ENCODE measurements at places on chromosomes 2 and 18.

DNA sequence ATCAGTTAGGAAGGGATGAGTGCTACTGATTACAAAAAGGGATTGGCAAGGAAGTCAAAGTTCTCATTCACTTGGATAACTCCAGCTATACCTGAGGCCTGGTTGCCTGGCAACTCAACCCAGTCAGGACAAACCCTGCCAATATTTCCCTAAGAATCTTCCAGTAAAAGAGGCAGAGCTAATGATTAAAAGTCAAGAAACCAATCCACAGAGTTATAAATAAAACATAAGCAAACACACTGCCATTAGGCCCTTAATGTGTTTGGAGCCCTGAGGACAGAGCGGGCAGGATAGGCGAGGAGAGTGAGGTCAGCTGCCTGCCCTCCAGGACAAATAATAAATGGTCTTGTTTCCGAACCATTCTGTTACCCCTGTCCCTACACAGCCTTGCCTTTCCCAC, 215.6 kb upstream of the NABP1 start:
- no peak for DNase-seq

DNA sequence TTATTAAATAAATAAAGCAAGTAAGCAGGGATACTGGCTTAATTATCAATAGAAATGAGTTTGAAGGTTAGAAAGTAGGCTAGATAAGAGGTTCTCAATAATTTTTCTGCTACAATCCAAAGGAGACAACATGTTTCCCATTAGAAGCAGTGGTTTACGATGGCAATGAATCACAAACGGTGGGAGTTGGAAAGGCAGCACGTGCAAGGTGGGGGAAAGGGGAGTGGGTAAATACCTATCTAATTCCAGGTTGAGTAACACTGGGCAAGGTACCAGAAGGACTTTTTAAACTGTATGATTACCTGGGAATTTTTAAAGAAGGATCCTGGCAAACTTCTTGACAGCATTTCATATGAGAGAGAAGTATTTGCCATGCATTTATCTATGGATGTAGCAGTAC, 289.9 kb downstream of the NBAS start:
- DNase-seq, result no peak

DNA sequence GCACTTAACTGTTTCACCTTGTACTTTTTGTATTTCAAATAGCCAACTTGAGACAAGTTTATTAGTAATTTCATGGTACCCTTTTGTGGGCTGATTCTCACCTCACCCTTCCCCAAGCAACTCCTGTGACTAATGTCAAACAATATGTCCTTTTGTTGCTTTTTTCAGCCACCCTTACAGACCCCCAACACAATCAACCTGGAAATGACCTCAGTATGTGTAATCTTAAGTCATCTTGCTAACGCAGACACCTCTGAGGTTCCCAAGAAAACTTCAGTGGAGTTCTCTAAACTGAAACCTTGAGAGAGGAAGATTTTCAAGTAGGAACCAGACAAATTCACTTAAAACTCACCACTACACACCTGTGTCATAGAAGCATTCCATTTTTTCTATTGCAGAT, 69.5 kb downstream of the KYNU start:
- DNase-seq, result no peak

DNA sequence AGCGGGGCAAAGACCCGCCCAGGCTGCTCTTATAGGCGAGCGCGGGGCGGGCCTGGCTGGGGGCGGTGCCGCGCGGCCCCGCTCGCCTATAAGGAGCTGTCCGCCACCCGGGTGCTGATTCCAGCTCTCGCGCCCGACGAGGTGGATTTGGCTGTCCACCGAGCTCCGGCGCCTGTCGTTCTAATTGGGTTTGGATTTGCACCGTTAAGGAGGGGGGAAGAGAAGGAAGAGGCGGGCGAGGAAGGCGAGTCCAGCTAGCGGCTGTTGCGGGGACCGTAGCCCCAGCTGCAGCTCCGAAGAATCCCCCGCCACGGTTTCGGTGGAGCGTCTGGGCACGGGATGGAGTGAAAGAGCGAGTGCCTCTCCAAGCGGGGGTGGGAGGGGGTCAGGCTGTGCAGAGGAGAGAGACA, at the start of gene CNTNAP5:
Gene CNTNAP5 (plus strand): TSS at position 117 of the 410 bp plus-strand sequence. CDS start 364 bp downstream, outside the sequence.
- DNase-seq, result no peak

Data from activated naive CD4-positive, alpha-beta T cell treated with Interleukin-2 at 50 U/mL for 16 hours (primary cell).